ENCODE measurements at places on chromosomes 1 and 21.

- DNase-seq, result no peak
These were observed 156.0 kb downstream of the RERE start for GRCh38 chr1:8661185-8662110.

DNA sequence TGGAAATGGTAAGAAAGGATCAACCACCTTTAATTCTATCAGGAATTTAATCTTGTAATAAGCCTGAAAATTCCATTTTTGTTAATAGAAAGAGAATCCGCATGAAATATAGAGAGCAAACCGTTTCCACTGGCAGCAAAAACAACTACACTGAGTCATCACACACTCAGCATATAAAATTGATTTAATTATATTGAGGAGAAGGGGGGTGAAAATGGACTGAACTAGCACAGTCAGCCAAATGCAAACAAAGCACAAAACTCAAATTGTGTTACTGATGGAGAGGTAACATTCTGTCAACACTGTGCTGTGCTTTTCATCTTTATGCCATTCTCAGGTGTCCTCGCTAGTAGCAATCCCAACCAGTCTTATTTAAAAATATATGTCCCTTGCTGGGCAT lies 1583.9 kb downstream of the MRPL39 start:
- DNase-seq, result no peak

DNA sequence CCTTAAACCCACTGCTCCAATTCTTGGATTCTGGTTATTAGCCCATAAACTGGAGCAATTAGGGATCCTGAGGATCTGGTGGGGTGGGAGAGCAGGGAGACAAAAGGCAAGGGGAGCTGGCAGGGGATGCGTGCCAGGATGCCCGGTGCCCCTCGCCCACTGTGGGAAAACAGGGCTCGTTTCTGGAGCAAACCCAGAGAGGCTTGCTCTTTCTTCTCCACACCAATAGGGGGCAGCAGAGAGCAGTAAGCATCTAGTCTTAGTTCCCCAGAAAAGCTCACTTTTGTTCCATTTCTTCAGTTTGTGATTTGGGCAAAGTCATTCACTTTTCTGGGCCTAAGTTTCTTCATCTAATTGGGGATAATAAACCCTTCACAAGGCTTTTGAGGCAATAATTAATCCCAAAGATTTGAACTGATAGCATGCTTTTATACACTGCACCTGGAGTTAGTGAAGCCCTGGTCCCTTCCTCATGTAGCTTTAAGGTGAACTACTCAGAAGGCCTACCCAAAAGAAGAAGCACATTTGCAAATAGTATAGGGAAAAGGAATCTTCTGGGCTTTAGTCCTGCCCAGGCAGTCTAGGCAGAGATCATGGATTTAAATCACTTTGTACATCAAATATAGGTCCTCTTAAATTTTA lies 160.6 kb upstream of the USP24 start:
- peak; percentile 78 for DNase-seq

GRCh38 chr1:163876546-163876945 lies 554.8 kb downstream of the NUF2 start:
- no peak for DNase-seq

GRCh38 chr21:39863111-39863510 lies 4.1 kb upstream of the PCP4 start:
- DNase-seq, result no peak

DNA sequence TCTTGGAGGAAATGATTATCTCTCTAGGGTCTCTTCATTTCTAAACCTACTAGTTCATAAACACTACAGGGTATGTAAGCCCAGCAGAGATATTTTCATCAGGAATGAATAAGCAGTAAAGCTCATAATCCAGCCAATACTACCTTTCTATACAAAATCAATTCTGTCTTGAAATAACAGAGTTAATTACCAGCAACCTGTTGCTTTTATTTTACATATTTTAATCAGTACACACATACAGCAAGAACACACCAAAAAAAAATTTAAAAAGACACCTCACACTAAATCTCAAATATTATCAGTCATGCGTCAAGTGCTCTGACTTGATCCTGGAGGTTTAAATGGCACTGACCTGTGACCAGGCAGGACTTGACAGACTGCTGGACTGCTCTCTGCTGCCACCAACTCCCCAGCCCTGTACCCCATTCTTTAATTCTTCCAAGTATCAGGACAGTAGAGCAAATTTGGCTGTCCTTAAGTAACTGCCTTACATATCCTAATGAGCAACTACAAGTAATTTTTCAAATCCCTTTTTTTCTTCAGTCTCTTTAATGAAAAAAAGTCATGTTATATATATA lies 98.5 kb downstream of the CDC42BPA start:
- no peak for DNase-seq

DNA sequence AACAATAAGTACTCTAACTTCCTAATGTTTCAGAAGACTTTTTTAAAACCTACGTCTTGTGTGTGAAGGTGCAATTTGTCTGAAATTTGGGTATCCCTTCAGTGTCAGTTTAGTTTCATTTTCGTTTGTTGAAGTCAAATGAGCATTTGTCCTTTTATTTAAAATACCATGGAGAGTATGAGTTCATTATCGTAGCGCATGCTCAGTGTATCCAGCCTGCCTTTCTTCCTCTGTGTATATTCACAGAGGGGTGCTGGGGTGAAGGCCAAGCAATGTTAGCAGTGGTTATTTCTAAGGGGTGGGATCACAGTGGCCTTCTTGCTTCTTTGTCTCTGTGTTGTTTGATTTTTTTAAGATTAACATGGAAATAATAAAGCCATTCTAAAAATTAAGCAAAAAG lies 43.2 kb downstream of the CNN3 start:
- DNase-seq, result no peak

DNA sequence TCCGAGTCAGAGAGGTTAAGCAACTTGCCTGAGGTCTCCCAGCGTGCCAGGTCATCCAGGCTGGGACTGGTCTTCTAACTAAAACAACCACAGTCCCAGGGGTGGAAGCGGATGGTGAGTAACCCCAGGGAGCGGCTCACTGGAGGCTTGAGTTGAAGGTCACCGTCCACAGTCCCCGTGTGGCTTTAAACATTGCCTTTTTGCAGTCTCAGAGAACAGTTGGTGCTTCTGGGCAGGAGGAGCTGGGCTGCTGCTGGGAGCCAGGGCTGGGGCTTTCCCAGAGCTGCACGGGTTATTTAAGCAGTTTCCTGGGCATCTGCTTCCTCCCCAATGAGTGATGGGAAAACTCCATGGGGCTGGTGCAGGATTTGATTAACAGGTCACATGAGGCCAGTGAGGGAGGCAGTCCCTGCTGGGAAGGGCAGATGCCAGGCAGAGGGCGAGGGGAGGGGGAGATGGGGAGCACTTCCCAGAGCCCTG lies 12.3 kb downstream of the ARHGEF10L start:
- DNase-seq, result no peak

DNA sequence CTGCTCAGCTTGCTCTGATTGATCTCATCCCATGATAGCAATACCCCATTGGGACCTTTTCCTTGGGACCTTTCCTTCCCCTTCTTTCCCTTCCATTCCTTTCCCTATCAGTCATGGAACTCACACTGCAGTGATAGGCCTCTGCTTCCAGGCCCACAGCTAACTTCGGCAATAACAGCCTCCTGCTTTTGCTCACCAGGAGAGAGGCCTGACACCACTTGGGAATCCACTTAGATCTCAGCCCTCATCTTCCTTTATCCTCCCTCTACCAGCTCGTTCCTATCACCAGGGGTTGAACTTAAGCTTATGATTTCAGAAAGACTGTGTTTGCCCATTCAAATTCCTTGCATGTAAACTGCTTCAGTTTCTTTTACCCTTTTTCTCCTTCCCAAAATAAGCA lies 11.0 kb upstream of the TIPRL start:
- no peak for DNase-seq

DNA sequence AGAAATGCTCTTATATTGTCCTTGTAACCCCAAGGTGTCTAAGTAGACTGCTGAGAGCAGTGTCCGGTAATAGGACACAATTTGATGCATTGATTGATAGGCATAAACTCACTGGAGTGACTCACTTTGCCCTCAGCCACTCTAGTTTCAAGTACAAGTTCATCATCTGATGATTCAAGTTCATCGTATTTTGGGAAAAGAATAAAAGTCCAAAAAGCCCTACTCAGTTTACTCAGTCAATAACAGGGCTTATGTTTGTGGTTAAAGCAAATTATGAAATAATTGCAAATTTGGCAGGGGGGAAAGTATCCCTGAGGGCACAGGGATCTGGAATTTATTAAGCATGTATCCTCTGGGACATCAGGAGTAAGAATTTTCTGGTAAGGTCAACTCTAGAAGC lies 7.6 kb upstream of the ATF3 start:
- no peak for DNase-seq

DNA sequence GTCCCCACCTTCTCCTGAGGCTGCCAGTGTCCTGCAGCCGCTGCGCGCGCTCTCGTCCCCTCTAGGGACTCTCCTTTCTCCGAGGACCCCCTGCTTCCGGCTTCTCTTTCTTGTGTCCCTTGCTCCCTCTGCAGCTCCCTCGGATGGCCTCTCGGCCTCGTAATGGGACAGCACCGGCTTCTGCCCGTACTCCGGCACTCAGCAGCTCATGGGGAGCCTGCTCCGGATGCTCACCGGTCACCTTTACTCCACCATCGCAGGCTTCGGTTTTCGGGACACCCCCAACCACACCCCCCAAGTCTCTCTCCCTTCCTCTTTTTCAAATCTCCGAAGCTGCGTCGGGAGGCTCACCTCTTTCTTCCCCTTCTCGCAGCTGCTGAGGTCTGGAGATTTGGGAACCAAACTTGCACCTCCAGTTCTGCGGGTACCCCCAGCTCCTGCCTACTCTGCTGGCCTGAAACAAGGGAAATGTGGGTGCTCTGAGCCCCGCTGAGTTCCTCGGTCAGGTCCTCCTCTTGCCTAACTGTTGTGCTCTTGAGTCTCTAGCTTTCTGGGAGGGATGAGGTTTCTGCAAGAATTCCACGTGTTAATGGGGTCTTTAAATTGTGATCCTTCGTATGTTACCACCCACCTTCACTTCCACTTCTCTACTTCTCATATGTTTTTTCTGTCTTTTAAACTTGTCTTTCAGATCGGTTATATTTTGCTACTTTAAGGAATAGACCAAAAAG lies 930 bp downstream of the CDC14A start:
- DNase-seq, result peak; percentile 70

DNA sequence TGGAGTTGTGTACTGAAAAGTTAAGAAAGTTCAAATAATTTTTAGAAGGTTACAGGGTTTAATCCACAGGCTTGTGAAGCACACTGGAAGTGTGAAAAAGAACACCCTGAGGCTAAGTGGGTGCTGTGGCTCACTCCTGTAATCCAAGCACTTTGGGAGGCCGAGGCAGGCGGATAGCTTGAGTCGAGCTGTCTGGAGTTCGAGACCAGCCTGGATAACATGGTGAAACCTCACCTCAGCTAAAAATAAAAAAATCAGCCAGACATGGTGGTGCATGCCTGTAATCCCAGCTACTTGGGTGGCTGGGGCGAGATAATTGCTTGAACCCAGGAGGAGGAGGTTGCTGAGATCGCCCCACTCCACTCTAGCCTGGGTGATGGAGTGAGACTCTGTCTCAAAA lies 9.8 kb downstream of the TXNIP start:
- no peak for DNase-seq

DNA sequence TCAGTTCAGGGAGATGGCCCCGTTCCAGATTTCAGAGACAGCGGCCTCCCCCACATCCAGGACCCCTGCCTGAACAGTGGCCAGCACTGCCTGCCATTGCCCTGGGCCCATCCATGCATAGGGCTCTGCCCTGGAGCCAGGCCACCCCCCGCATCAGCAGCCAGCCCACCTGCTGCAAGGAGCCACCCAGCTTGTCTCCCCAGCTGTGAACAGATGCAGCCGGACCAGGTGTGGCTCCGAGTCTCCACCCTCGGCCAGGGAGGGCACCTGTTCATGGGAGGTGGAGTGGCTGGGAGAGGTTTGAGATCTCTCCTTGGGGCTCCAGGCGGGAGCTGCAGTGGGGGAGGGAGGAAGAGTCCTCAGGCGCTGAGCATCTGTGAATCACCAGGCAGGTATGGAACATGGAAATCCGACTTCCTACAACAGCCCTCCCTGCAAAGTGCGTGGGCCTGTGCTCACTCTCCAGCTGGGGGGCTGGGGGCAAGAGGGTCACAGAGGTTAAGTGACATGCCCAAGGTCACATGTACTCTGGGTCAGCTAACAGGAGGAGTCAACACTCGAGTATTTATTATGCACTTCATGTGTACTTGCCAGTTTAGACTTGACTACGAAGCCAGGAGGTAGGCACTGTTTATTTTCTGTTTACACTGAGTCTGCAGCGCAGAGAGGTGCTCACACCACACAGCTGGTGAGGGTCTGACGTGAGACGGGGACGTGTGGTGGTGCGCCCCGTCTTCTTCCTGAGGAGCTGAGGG lies 4.8 kb upstream of the HES5 start:
- peak; percentile 27 for DNase-seq

GRCh38 chr1:228346731-228347130 lies 59.9 kb downstream of the TRIM11 start:
- DNase-seq, result no peak

GRCh38 chr1:169949139-169949538 lies 55.4 kb upstream of the SCYL3 start:
- no peak for DNase-seq

GRCh38 chr1:206555473-206555935 lies 48.2 kb downstream of the RASSF5 start:
- no peak for DNase-seq

DNA sequence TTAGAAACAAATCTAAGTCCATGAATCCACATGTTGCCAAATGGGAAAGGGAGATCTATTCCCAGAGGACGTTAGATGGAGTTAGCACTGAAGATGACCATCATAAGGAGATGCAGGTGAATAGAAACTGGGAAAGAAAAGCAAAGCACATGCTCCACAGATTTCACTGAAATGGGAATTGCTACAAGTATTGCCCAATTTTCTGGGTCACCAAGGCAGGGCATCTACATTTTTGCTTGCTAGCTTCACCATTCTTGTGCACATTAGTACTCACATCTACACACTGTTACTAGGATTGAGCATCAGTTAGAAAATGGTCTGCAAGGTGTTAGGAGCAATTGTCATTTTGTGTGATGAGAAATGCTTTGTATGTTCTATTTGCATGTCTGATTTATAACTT lies 99.1 kb downstream of the JAK1 start:
- DNase-seq, result no peak

DNA sequence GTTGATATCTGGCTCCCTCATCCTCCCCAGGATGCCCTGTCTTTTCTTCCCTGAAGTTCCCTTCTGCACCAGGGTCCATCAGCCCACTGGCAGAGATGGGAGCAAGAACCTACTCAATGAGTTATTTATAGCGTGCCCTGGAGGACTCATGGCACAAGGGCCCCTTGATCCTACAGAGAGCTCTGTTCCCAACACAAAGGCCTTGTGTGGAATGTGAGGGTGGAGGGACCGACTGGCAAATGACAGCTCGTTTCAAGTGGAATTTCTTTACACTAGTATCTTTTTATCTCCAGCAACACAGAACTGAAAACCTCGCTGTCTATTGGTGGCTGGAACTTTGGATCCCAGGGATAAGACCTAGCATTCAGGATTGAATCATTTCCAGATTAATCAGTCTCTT lies 22.4 kb downstream of the CHI3L2 start:
- DNase-seq, result no peak

Data from spinal cord (tissue), 10 donors.